NT2/D1 (cell line): ENCODE measurements at places on chromosomes 5 and 9.

- DNase-seq = no peak
Measured at GRCh38 chr5:163614787-163615186, 109.4 kb downstream of the MAT2B start.

GRCh38 chr5:159705948-159706347 lies 210.3 kb upstream of the ADRA1B start:
- DNase-seq = no peak

DNA sequence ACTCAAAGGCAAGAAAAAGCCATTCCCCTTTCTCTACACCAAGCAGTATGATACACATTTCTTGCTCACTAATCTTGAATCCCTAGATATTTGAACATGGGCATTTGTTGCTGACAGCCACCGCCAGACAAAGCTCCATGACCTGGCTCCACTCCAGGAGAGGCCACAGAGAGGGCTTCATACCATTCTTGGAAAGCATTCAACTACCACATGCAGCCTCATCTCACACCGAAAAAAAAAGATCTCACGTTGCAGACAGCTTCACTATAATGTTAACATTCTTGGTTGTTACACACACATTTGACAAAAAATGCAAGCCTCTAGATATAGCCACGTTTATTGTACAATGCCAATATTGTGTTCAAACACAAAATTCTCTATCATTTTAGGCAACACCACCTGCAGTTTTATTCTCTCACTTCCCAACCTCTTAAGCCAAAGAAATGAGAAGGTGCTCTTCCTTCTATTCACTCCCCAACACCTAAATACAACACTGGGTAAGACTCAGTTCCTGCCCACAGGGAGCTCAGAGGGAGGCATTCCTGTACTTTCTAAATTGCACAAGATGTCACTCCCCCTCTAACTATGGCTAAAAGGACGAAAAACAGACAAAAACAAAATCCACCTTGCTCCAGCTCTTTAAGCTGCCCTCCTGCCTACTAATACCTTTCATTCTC lies 222.4 kb downstream of the TSSK1B start:
- DNase-seq = no peak

- no peak for DNase-seq
Measured at GRCh38 chr5:172407241-172407691, 47.1 kb downstream of the SH3PXD2B start.

DNA sequence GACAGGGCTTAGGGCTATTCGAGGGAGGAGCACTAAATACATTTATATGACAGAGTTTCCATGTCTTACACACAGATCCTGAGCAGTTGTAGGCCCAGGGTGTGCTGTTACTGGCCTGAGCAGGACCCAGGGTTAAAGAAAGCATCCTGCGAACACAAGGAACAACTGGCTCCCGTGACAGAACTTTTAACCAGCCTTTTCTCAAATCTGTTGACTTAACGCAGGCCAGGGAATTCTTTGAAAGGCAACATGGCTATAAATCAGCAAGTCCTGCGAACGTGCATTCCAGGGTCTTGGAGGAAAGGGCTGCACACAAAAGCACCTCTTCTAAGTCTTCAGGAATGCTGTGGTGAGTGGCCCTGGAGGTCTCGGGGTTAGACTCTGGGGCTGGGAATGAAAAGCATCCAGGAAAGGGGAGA lies 45.2 kb upstream of the ANKRD55 start:
- DNase-seq = peak; percentile 20

DNA sequence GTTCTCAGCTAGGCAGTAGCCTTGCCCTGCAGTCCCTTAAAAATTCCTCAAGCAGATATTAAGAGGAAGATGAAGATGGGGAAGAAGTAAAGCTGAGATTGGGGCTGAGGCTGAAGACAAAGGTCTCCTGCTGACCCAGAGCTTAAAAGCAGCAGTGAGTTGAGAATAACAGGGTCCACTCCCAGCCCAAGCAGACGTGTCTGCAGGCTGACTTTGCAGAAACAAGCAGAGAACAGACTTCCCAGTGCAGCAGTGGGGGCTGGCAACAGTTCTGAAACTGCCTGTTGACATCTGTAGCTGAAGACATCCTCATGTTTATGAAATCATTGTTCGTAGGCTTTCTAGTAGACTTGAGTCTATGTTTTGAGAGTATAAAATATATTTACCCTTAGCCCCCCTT lies 1.1 kb downstream of the CTXN3 start:
- DNase-seq = no peak

- DNase-seq = no peak
Measured at GRCh38 chr5:96476654-96477053, 43.6 kb upstream of the PCSK1 start.

DNA sequence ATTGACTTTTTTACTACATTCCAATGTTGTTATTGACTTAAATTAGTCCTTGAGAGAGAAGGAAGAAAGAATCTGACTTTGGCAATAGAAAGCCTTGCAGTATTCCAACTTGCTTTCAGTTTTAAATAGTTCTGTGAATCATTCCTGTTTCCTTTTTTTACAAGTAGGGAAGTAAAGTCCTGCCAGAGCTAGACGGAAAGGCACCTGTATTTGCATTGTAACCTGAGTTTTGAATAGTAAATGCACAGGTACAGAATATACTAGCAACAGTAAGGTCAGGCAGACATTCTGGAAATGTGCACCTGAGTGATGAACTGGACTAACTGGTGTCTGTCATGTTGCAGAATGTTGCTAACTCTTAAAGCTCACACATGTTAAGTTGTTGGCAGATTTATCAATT lies 100.9 kb downstream of the PRKACG start:
- DNase-seq = no peak

GRCh38 chr9:128554155-128554862 lies 1.9 kb downstream of the SPTAN1 start:
- no peak for DNase-seq

- DNase-seq = no peak
Measured at GRCh38 chr5:112491257-112491656, 72.2 kb upstream of the EPB41L4A start.

DNA sequence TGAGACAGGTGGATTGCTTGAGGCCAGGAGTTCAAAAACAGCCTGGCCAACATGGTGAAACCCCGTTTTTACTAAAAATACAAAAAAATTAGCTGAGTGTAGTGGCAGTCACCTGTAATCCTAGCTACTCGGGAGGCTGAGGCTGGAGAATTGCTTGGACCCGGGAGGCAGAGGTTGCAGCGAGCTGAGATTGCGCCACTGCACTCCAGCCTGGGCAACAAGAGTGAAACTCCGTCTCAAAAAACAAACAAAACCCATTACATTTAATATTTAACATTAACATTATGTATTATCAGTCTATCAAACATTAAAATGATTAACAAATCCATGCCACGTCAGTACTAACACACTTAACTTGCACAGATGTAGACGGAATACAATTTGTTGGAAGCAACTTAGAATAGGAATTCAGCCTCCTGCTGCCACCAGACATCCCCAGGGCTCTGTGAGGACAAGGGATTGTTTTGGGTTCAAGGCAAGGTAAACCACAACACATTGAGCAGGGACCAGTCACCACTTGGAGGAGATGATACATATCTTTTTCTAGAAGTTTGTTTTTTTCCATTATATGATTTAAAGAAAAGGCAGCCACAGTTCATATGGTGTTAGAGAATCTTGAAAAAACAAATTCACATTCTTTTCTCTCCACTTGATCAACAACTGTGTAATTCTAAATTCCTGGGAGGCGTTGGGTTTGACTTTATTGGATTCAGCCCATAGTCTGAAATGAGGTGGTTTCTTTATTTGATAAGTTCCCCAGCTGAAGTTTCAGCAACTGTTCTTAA lies 104.1 kb upstream of the BASP1 start:
- DNase-seq = no peak

- DNase-seq = no peak
Measured at GRCh38 chr5:136750224-136750862, 385.0 kb upstream of the TRPC7 start.

GRCh38 chr9:14893280-14893679 lies 16.9 kb downstream of the FREM1 start:
- DNase-seq = no peak

DNA sequence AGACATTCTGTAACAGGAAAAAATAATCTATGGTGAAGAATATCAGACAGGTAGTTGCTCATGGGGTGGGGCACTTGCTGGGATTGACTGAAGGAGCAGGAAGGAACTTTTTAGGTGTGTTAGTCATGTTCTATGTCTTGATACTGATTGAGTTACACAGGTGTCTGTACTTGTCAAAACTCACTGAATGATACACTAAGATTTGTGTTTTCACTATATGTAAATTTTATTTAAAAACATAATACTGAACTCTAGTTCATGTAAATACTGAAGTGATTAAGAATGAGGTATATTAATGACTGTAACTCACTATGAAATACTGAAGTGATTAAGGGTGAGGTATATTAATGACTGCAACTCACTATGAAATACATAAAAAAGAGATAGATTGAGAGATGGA lies 28.5 kb downstream of the IL6ST start:
- no peak for DNase-seq

DNA sequence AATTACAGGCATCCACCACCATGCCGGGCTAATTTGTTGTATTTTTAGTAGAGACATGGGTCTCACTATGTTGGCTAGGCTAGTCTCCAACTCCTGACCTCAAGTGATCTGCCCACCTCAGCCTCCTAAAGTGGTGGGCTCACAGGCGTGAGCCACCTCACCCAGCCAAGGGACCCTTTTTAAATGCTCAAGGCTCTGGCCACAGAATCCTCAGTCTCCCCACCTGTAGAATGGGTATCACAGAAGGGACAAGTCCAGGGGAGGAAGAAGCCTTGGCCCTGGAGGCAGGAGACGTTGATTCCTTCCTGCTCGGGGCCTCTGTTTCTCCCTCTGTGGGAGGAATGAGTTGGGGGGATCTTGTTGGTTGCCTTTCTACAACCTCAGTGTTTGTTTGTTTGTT lies 45.7 kb downstream of the GTF3C4 start:
- DNase-seq = no peak

DNA sequence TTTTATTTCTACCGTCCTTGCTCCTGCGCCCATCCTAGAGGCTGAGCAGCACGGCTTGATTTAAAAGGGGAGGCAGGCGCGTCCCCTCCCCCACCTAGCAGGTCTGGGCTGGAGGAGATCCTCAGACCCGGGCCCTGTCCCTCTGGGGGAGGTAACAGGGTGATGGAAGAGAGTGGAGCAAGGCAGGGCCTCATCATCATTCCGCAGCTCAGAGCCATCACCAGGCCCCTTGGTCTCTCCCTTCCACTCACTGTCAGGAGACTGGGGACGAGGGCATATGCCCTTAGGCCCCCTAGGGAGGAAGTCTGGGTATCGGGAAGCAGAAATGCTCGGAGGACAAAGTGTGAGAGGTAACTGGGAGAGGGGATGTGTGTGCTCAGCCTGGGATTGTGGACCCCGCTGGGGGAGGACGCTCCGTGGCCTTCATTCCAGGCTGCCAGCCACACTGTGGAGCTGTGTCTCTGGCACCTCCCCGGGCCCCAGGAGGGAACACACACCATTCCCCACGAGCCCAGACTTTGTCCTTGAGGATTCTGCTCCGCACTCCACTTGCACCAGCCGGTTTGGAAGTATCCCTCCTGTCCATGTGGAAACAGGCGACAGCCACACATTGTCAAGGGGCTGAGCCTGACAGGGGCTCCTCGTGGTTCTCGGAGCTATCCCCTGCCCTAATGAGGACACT lies 761 bp downstream of the REEP2 start:
- no peak for DNase-seq

- DNase-seq = peak; percentile 77
Measured at GRCh38 chr5:74516211-74516636, 124.3 kb downstream of the ENC1 start.

DNA sequence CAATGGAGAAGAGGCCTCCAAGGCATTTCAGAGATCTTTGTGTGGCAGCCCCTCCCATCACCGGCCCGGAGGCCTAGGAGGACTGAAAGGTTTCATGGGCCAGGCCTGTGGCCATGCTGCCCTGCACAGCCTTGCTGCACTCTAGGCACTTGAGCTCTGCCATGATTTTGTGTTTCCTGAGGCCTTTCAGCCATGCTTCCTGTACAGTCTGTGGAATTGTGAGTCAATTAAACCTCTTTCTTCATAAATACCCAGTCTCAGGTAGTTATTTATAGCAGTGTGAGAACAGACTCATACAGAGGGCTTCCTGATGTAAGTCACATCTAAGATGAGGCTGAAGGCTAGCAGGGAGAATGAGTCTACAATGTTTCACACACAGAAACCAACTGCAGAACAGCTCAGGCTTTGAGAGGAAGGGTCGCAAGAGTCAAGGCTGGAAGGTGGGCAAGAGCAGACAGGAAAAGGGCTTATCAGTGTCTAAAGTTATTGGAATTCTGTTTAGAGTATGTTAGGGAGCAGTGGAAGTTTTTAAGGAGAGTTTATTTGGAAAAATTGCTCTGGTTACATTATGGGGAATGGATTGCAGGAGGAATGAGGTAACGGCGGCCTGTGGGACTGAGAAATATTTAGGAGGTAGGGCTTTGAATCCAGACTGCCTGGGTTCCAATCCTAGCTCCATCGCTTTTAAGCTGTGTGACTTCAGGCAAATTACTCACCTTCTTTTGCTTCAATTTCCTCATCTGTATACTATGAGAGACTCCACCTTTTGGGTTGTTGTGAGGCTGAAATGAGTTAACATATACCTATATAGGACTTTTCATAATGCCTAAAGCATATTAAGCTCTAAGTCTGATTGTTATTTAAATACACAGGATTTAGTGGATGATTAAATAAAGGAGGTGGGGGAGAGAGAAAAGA lies 291.2 kb downstream of the CWC27 start:
- DNase-seq = no peak

- DNase-seq = peak; percentile 27
Measured at GRCh38 chr5:3789519-3790193, 194.0 kb downstream of the IRX1 start.

GRCh38 chr9:86464242-86464641 lies 110.0 kb upstream of the TUT7 start:
- DNase-seq = no peak

GRCh38 chr5:112064271-112064701 lies 307.3 kb upstream of the NREP start:
- DNase-seq = no peak

DNA sequence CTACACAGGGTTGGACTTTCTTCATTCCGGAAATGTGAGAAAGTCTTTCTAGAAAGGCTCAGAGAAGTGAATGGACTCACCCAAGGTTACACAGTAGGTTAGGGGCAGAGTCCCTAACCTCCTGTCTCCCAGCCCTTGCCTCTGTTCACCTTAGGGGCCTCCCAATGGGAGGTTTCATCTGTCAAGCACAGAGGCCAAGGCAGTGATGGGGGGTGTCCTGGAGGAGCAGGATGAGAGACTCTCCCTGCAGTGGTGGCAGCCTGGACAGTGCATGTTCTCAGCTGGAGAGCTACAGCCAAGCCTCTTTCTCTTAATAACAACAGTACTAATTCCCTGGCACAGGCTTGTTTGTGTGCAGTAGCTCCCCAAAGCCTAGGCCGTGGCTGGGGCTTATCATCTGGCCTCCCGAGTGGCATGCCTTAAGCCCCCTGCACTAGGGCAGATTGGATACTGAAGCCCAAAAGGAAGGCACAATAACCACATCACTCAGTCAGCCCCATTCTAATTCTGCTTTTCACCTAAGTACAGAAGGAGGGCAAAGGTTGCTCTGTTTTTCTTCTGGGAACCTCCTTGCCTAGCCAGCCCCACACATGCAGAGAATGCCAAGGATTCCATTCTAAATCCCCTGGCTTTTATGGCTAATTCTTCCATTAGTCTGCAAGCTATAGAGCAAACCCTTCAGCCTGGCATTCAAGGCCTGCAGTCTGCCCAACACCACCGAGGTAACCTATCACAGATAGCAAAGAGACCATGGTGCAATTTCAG lies 50.2 kb upstream of the XPA start:
- peak; percentile 50 for DNase-seq
